ENCODE measurements at places on chromosomes 3 and 15.

DNA sequence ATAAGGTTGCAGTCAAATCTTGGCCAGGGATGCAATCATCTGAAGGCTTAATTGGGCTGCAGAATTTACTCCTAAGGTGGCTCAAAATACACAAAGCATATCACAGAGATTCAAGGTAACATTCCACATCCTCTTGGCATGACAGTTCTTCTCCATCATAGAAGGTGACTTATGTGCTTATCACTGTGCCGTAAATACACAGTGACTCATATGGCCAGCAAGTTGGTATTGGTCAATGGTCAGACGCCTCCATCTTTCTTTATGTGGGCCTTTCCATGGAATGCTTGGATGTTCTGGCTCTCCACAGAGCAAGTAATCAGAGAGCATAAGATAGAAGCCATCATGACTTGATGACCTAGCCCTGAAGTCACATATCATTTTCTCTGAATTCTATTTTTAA lies 168.8 kb upstream of the ST8SIA2 start:
- no peak for DNase-seq

DNA sequence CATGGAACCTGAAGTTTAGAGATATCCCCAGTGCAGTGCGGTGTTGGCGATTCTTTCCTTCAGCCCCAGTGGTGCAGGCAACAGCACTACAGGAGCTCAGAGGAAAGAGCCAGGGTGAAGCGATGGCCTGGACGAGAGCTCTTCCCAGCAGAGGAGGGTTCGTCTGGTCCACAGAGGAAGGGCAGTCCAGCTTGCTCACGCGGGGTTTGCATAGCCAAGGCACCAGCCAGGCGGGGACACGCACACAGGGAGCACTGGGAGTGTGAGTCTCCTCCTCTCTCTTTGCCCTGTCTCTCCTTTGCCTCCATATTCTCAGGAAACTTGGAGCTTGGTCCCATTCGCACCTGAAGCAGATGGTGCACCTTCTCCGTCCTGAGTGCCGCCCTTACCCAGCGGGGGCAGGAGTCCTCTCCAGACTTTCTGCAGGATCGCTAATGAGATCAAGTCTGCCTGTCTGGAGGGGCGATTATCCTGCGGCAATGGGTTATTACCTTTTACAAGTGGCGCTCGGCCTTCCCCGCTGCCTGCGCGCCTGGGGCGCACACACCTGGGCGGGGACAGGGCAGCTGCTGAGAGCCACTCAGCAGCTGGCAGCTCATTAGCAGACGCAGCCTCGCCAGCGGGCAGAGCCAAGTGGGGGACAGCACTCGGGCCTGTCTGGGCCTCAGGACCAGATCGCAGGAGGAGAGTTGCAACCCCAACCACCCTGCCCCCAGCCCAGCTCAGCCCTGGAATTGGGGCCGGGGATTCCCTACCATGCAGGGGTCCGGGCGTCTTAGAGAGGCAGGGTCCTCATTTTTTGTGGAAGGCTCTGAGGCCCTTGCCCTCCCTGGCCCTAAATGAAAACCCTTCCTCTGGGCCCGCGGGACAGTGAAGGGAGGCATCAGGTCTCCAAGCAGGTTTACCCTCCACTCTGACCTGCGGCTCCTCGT lies 119.0 kb upstream of the MEF2A start:
- DNase-seq, result no peak

GRCh38 chr15:38086611-38087010 lies 152.2 kb downstream of the TMCO5A start:
- no peak for DNase-seq

DNA sequence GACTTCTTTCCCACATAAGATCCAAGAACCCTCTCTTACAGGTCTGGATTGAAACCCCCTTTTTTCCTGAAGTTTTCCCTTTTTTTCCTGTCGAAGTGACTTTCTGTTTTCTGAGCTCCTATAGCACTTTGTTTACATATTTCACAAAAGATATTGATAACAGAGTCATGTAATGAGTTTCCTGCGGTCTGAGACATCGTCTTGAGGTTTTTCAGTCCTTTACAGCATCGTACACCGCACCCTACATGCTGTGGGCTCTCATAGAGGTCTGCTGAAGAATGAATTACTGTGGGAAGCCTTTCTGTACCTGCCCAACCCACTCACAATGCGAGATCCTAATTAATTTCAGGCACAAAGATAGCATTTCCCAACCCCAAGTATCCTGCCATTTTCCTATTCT lies 53.1 kb downstream of the MCF2L2 start:
- DNase-seq, result no peak

- no peak for DNase-seq
These were observed 40.8 kb upstream of the ATP2B2 start for GRCh38 chr3:10546181-10546624.

- no peak for DNase-seq
These were observed 34.3 kb downstream of the ZXDC start for GRCh38 chr3:126441256-126441880.

DNA sequence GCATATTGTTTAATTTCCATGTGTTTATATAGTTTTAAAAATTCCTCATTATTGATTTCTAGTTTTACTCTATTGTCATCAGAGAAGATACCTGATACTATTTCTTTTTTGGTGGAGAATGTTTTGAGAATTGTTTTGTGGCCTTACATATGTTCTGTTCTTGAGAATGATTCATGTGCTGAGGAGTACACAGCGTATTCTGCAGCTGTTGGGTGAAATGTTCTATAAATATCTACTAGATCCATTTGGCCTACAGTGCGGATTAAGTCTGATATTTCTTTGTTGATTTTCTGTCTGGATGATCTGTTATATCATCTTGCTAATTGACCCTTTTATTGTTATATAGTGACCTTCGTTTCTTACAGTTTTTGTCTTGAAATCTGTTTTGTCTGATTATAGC lies 109.7 kb downstream of the UBE2E2 start:
- peak; percentile 76 for DNase-seq
